Smooth muscle cell of bladder (primary cell): ENCODE measurements at places on chromosomes 11 and 22. TPM values are rescaled to one million over a fixed set of nuclear protein-coding genes. Genes with fewer than 3 reads are reported as not detected.

Gene FLRT1
- total RNA-seq: 0.18 and 0.28 TPM in 2 replicates

Gene OR52E8
- total RNA-seq: not detected in 2 replicates

Gene CLDN5
- 0.28 and 2.5 TPM in 2 replicates for total RNA-seq

Gene MRGPRG
- not detected in 2 replicates for total RNA-seq

Gene TRIM29
- total RNA-seq: 0.57 and 1.1 TPM in 2 replicates

Gene KRTAP5-8
- not detected in 2 replicates for total RNA-seq

Gene KRTAP5-10
- total RNA-seq: not detected in 2 replicates

Gene MOGAT2
- total RNA-seq: not detected in 2 replicates

Gene TUBA8
- total RNA-seq: 0.18 and 0.43 TPM in 2 replicates

Gene MRGPRE
- not detected in 2 replicates for total RNA-seq

Gene FOLR1
- not detected in 2 replicates for total RNA-seq

Gene CHST1
- total RNA-seq: 0.14 and 0.37 TPM in 2 replicates

Gene LRRC4C
- total RNA-seq: 0.09 and 0.14 TPM in 2 replicates

Gene RFPL3
- not detected in 2 replicates for total RNA-seq

Gene ACTN3
- total RNA-seq: 0.14 and 0.18 TPM in 2 replicates

Gene PKDREJ
- under 0.01 TPM in 2 replicates for total RNA-seq

Gene OR51A2
- total RNA-seq: not detected in 2 replicates

Gene PYGM
- 0.57 and 3.1 TPM in 2 replicates for total RNA-seq

Gene UPK3A
- total RNA-seq: not detected in 2 replicates

Gene VSTM5
- total RNA-seq: 0.18 and 0.43 TPM in 2 replicates

Gene TRIM48
- total RNA-seq: not detected in 2 replicates

Gene SLC5A4
- not detected in 2 replicates for total RNA-seq

Gene FZD4
- total RNA-seq: 30.6 and 33.7 TPM in 2 replicates

Gene TEX12
- total RNA-seq: 0.14 and 0.28 TPM in 2 replicates

Gene MPZL3
- total RNA-seq: 0.28 TPM in 2 replicates

Gene MS4A6E
- total RNA-seq: not detected in 2 replicates

Gene C11orf65
- 0.83 and 1.3 TPM in 2 replicates for total RNA-seq

Gene MMP8
- under 0.01 TPM in 1 of 2 replicates, not detected in the other for total RNA-seq

Gene CPSF7
- 8.1 and 10.3 TPM in 2 replicates for total RNA-seq

Gene FAT3
- total RNA-seq: 0.14 and 4.8 TPM in 2 replicates

Gene ROM1
- 5.5 and 7.8 TPM in 2 replicates for total RNA-seq
